Caki2 (cell line): ENCODE measurements at places on chromosomes 11 and 22. TPM values are rescaled to one million over a fixed set of nuclear protein-coding genes. Genes with fewer than 3 reads are reported as not detected.

The TUG1 gene
- 6.8 and 16.0 TPM in 2 replicates for total RNA-seq

The RASSF10 gene
- total RNA-seq, result 36.0 and 37.3 TPM in 2 replicates

The PNPLA5 gene
- total RNA-seq, result not detected in 2 replicates

The BARX2 gene
- total RNA-seq, result 1.8 TPM in 1 of 2 replicates, not detected in the other

The NXPE4 gene
- total RNA-seq, result not detected in 2 replicates

The SOX10 gene
- total RNA-seq, result not detected in 2 replicates

The PAMR1 gene
- not detected in 2 replicates for total RNA-seq

The C11orf86 gene
- not detected in 2 replicates for total RNA-seq

DNA sequence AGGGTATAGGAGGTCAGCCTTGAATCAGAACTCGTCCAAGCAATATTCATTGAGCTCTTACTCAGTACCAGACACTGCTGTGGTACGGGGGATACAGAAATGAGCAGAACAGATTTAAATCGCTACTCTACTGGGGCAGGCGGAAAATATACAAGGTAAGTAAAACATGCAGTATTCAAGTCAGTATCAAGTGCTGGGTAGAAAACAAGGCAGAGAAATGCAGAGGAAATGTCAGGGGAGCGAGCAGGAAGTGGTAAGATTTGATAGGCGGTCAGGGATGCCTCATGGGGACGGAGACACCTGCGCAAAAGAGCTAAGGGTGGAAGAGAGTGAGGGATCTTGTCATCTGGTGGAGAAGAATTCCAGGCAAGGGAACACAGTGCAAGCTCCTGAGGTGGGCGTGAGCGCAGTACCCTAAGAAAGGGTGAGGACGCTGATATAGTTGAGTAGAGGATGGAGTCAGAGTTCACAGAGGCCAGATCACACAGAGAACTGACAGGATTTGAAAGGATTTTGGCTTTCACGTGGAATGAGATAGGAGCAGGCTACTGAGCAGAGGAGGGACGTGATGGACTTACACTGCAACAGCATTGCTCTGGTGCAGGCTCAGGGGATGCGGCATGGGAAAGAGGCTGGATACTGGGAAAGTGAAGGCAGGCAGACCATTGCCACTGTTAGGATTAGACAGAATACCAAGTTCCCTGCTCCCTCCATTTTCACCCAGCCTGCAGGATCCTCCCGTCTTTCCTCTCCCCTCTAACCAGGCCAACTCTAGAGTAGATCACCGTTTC is 35.8 kb downstream of the SC5D start:
- no peak for DNase-seq

- no peak for DNase-seq
Measured at GRCh38 chr11:94672636-94673035, 95.5 kb upstream of the AMOTL1 start.

GRCh38 chr22:29331213-29331612 is 15.7 kb upstream of the RASL10A start:
- no peak for DNase-seq

GRCh38 chr11:44556735-44557409 is 8.6 kb upstream of the CD82 start:
- peak; percentile 58 for DNase-seq

DNA sequence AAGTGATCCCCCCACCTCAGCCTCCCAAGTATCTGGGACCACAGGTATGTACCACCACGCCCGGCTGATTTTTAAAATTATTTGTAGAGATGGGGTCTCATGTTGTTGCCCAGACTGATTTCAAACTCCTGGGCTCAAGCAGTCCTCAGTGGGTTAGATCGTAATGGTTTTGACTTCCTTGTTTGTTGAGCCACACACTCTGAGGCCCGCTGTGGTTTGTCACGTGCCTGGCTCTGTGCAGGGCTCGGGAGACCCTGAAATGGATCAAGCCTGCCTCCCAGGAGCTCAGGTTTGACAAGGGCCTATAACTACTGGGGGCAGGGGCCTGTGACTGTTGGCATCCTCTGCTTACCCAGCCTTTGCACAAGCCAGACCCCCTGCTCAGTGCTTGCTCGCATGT is 68.1 kb downstream of the MPPED1 start:
- no peak for DNase-seq

- DNase-seq, result no peak
Measured at GRCh38 chr22:35065183-35065582, 775 bp upstream of the ISX start.

DNA sequence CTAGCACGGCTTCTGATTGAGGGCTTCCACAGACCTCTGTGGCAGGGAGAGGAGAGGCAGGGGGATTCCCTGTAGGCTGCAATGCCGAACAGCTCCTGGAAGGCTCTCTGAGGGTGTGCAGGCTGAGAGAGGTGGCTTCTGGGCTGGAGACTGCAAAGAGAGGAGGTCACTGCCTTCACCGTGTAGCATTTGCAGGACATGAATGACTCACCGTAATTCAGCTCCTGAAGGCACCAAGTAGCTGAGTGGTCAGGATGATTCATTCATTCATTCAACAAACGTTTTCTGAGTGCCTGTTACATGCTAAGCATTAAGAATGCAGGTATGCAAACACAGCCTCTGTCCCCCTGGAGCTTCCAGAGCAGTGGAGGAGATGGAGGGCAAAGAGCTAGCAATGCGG is 18.0 kb upstream of the EIF3D start:
- DNase-seq, result peak; percentile 84

- peak; percentile 96 for DNase-seq
Measured at GRCh38 chr11:105046898-105047579, 1.9 kb upstream of the CARD16 start.

GRCh38 chr11:133712051-133712560 is 133.2 kb downstream of the SPATA19 start:
- DNase-seq, result no peak

DNA sequence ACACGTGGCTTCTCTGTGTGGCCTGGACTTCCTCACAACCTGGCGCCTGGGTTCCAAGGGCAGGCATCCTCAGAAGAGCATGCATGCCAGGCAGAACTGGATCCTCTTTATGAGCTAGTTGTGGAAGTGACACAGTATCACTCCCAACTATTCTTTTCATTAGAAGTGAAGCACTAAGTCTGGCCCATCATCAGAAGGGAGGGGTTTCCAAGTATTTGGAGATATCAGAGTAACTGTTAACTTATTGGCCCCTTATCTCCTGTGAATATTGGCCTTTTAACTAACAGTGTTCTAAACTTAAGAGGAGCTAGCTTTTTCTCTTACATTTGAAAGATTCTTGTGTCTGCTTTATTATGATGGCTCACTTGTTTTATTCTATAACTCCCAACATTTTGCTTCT is 35.5 kb downstream of the FDX1 start:
- no peak for DNase-seq

- no peak for DNase-seq
Measured at GRCh38 chr11:124920870-124921609, 2.0 kb downstream of the HEPN1 start.

GRCh38 chr11:35185696-35186095 is 46.7 kb downstream of the CD44 start:
- DNase-seq, result no peak

- DNase-seq, result peak; percentile 67
Measured at GRCh38 chr11:67240576-67241389, 25.5 kb upstream of the GRK2 start.

GRCh38 chr11:16981651-16982194 is 32.5 kb downstream of the PLEKHA7 start:
- peak; percentile 86 for DNase-seq

DNA sequence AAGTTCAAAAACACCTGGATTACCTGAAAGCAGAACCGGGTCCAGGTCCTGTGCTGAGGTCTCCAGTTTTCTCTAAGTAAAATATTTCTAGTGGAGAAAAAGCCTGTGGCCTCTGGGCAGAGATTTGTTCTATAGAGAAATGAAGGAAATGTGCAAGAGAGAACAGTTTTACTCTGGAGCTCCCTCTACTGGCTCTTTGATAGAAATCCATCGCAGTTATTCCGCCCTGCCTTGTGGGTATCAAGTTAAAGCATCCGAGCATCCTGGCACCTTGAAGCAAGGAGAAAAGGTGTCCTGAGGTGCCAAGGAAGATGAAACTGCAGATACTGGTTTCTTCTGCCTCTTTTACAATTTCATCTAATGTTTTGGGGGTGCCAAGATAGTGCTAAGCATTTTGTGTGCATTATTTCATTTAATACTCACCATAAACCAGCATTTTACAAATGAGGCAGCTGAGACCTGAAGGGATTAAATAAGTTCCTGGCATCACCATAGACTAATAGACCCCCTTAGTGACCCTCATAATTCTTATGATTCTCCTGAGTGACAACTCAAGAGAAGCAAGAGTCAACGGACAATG is 113.1 kb upstream of the HSD17B12 start:
- no peak for DNase-seq
